Daoy (cell line): ENCODE measurements at places on chromosomes 5 and 9. TPM values are rescaled to one million over a fixed set of nuclear protein-coding genes. Genes with fewer than 3 reads are reported as not detected.

DNA sequence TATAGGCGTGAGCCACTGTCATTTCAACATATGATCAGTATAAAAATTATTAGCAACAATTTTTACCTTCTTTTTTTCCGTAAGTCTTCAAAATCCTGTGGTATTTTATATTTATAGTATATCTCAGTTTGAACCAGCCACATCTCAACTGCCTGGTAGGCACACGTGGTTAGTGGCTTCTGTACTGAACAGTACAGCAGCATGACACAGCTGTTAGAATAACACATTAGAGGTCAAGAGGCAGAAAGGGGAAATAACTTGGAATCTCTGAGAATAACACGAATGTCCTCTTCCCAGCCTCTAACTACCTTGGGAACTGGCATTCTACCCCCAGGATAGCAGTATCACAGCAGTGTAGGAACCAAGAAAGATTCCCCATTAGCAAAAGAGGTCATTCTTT lies 108.5 kb upstream of the IQGAP2 start:
- DNase-seq = peak; percentile 41

The CDKN2AIPNL gene
- total RNA-seq = 72.1 and 75.7 TPM in 2 replicates

GRCh38 chr9:83429229-83429628 lies 109.0 kb downstream of the FRMD3 start:
- no peak for DNase-seq

DNA sequence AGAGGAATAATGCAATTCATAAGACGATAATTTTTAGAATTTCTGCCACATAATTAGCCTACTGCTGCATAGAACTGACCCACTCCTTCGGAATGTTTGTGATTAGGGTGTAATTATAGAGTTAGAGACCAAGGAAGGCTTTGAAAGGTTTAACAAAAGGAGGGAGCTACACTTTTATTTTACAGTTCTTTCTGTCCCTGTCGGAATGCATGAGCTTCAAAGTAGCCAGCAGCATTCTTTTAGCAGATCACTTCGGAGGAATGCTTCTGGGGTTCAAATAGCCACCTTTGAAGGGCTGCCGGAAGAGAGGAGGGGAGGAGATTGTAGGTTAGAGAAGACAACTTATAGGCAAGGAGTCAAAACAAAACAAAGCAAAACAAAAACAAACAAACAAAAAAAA lies 168.1 kb downstream of the GRIA1 start:
- DNase-seq = no peak

GRCh38 chr9:101307524-101308213 lies 77.1 kb downstream of the BAAT start:
- no peak for DNase-seq

GRCh38 chr9:137077010-137077747 lies at the start of gene UAP1L1:
Gene UAP1L1 (plus strand): TSS chr9:137077517. CDS start chr9:137077533, 16 bp downstream.
- peak; percentile 76 for DNase-seq

GRCh38 chr9:84781458-84781857 lies 111.9 kb downstream of the NTRK2 start:
- peak; percentile 23 for DNase-seq

- no peak for DNase-seq
Observed at GRCh38 chr5:146761811-146762210, 116.7 kb downstream of the PPP2R2B start.

DNA sequence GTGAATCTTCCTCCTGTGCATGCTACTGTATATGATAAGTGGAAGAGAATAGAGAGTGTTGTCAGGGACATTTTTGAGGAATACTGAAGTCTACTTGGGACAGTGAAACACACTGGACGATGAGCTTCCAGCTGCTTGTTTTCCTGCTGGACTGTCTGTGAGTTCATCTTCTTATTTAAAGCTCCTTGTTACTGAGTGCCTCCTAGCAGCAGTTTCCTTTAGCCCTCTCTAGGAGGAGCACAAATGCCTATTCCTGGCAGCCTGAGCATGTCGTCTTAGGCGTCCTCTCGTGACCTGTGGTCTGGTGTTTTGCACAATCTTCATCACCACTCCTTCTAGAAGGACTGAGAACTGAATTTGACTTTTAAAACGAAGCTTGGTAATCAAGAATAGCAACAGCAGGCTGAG lies 43.8 kb downstream of the ANKRD33B start:
- DNase-seq = no peak

- no peak for DNase-seq
Observed at GRCh38 chr9:95938724-95939123, 63.2 kb downstream of the ERCC6L2 start.

The SOX30 gene
- 0.11 TPM in 1 of 2 replicates, not detected in the other for total RNA-seq

The CNOT6 gene
- 11.4 and 16.5 TPM in 2 replicates for total RNA-seq

The CRB2 gene
- 0.11 TPM in 1 of 2 replicates, not detected in the other for total RNA-seq

DNA sequence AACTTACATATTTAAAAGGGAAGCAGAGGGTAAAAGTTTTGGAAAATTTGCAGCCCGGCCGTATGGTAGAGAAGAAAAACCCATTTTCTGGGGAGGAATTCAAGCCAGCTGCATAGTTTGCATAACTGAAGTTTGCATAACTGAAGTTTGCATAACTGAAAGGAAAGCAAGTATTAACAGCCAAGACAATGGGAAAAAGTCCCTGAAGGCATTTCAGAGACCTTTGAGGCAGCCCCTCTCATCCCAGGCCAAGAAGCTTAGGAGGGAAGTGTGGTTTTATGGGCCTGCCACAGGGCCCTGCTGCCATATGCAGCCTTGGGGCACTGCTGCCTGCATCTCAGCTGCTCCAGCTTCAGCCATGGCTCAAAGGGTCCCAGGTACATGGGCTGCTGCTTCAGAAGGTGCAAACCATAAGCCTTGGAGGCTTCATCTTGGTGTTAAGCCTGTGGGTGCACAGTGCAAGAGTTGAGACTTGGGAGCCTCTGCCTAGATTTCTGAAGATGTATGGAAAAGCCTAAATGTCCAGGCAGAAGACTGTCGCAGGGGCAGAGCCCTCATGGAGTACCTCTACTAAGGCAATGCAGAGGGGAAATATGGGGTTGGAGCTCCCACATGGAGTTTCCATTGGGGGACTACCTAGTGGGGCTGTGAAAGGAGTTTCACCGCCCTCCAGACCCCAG lies 36.9 kb upstream of the CXCL14 start:
- DNase-seq = no peak

DNA sequence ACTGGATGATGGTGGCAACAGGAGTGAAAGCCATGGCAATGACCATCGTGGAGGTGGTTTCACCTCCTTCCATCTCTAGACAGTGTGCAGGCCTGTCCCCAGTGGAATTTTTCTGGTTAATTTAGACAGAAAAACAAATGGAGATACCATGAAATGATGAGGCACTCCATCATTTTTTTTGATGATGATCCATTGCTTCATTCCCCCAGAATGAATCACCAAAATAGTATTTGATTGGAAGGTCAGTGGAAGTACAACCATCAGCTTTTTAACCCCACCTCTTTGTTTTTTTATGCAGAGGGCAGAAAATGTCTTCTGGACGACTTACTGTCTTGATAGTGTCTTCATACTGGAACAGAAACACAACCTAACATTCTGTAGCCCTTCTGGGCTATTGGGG lies 42.6 kb upstream of the ADRA1B start:
- no peak for DNase-seq

- no peak for DNase-seq
Observed at GRCh38 chr5:56451742-56452141, 218.6 kb upstream of the ANKRD55 start.

GRCh38 chr5:155001523-155001922 lies 12.0 kb upstream of the KIF4B start:
- DNase-seq = peak; percentile 15

DNA sequence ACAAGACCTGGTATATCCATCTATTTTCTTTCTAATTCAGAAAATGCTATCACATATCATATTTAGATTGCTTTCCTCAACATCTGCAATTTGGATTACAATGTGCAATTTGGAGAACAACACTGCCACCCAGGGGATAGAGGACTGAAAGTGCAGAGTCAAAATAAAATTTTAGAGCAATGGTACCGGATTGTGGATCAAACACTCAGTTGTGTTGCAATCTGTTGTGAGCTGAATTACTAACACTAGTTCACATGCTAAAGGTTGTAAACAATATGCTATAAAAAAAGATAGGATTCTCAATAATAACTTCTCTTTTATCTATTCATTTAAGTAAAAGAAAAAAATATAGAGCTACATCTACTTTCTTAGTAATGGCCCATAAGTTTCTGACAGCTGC lies 11.9 kb upstream of the SRFBP1 start:
- DNase-seq = peak; percentile 48

DNA sequence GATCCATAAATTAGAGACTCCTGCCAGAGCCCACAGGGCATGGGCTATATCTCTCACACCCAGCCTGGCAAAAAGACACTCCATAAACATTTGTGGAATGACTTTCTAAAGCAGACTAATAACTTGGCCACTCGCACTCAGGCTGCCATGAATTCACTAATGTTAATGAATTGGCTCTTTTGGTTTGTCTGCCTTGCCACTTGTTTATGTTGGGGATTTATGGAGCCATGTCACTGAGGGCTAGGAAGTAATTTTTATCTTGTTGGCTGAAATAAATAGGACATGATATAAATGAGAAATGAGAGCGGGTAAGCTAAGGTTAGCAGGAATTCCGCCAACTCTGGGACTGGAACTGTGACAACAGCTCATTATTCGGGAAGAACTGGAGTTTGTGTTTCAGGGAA lies 55.2 kb downstream of the DROSHA start:
- no peak for DNase-seq

DNA sequence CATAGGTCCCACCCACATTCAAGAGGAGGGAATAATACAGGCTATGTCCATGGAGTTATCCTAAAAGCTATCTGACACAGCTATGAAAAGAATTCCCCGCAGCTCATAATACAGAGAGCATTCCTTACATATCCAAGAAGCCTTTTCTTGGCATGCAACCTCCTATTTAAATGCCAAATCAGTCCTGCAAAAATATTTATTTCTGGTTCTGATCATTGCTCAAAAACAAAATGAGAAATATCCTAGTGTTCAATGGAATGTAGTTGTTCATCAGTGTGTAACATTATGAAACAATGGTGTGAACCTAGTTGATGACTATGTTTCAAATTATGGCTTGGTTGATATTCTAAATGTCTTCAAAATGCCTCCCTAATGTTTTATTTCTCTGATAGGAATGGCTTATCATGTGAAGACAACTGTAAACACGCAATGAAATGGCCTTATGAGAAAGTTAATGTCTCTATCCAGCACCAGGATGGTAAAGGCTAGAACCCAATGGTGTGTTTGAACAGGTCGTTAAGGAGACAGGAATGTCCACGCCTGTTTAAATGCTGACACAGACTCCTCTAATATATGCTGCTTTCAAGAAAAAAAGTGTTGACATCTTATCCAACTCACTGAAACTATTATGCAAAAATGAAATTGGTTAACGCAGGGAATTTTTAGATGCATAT lies 126.7 kb upstream of the CDH6 start:
- DNase-seq = no peak

The ENTPD2 gene
- not detected in 2 replicates for total RNA-seq

- no peak for DNase-seq
Observed at GRCh38 chr5:95611396-95611795, 8.5 kb upstream of the GPR150 start.
